ENCODE measurements at places on chromosomes 4 and X.
A peak's percentile ranks its signal among the peaks of the same experiment; 100 is the strongest.

GRCh38 chr4:15961781-15962510 lies 1.0 kb downstream of the FGFBP2 start:
- no peak for DNase-seq

GRCh38 chr4:122911588-122911987 lies 10.8 kb downstream of the NUDT6 start:
- DNase-seq: no peak

- DNase-seq: no peak
These were observed 212.6 kb upstream of the RASGEF1B start for GRCh38 chr4:81684352-81684751.

- no peak for DNase-seq
These were observed 1.1 kb upstream of the RASSF6 start for GRCh38 chr4:73621357-73621756.

DNA sequence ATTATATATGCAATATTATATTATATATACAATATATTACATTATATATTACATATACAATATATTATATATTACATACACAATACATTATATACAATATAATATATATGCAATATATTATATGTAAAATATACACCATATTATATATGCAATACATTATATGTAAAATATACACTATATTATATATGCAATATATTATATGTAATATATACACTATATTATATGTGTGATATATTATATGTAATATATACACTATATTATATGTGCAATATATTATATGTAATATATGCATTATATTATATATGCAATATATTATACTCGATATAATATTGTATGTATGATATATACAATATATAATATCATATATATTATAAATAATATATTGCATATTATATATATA lies 457.4 kb downstream of the SMARCA1 start:
- no peak for DNase-seq

- peak; percentile 90 for DNase-seq
These were observed 2.9 kb downstream of the MAML3 start for GRCh38 chr4:140150886-140151698.

- no peak for DNase-seq
These were observed 101.7 kb downstream of the CPZ start for GRCh38 chr4:8694226-8694625.

DNA sequence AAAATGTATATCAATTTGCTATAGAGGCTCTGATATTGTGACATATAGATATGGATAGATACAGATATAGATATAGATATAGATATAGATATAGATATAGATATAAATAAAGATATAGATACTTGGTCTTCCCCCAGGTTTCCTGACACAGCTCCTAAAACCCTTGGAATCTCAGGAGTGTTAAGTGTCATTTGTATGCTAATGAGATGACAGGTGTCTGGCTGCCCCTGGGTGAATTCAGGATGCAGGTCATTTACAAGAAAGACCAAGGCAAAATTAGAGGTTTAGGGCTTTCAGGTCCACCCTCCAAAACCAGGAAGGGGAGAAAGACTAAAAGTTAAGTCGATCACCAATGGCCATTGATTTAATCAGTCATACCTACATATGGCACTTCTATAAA lies 1034.8 kb downstream of the PDHA2 start:
- DNase-seq: no peak

GRCh38 chr4:79210636-79211049 lies 115.2 kb downstream of the NAA11 start:
- DNase-seq: no peak

- DNase-seq: no peak
These were observed 1685.9 kb upstream of the TENM3 start for GRCh38 chr4:180557348-180557747.

GRCh38 chr4:57270346-57270745 lies 160.2 kb upstream of the IGFBP7 start:
- DNase-seq: no peak

DNA sequence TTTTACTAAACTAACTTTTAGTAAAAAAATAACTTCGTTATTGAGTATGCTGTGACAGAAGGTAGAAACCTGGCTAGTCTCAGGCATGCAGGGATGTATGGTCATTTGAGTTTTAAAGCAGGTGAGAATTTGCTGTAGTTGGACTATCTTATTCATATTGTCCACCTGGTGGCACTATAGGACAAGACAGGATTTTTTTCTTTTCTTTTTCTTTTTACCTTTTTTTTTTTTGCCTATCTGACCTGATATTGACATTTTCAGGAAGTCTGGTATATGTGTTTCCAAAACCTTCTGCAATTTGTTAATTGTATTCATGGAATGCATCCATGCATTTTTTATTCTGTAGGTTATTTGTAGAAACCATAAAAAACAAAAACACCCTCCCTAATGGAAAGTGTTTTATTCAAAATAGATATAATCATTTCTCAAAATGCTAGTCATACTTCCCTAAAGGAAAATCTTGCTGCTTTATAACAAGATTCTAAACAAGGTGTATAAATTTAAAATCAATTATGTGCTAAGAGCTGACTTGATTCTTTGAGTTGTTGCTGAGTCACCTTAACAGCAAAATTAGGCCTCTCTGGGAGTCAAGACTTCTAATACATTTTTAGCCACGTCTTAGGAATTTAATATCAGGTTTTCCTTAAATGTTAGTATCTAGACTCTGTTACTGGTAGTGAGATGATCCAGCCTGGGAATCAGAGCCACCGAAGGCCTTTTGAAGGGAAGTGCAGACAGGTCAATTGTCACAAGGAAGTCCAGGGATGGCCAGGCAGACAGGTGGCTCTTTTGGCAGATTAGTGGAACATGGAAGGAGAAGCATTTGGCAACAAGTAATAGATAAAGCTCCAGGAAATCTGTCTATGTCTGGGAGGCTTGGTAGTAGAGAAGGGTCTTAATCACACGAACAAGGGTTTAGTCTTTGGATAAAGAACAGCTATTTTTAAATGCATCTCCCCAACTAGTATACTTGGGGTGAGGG lies 201.3 kb upstream of the GNPDA2 start:
- DNase-seq: no peak

DNA sequence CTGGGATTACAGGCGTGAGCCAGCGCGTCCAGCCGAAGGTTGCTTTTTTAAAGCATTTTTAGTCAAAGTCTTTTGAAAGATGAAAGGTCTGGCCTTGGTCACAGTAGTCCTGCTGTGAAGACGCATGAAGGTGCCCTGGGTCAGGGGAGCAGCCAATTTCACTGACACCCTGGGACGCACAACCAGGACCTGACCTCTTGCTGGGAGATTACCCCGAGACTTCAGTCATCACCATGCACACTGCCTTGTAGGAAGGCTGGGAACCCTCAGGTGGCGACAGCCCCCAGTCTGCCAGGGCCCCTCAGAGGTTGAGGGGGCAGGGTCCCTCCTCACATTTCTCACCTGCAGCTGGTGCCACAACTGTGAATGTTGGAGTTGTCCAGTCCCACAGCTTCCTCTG lies 53.2 kb downstream of the CPLX1 start:
- no peak for DNase-seq

DNA sequence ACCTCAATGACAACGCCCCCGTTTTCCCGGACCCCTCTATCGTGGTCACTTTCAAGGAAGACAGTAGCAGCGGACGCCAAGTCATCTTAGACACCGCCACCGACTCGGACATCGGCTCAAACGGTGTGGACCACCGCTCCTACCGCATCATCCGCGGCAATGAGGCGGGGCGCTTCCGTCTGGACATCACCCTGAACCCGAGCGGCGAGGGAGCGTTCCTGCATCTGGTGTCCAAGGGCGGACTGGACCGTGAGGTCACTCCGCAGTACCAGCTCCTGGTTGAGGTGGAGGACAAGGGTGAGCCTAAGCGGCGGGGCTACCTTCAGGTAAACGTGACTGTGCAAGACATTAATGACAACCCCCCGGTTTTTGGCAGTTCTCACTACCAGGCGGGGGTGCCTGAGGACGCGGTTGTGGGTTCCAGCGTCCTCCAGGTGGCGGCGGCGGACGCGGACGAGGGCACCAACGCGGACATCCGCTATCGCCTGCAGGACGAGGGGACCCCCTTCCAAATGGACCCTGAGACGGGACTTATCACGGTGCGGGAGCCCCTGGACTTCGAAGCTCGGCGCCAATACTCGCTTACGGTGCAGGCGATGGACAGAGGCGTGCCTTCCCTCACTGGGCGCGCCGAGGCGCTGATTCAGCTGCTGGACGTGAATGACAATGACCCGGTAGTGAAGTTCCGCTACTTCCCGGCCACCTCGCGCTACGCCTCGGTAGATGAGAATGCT lies 2.2 kb downstream of the FAT4 start:
- no peak for DNase-seq

- no peak for DNase-seq
These were observed 27.4 kb downstream of the HSD17B11 start for GRCh38 chr4:87363552-87363951.

DNA sequence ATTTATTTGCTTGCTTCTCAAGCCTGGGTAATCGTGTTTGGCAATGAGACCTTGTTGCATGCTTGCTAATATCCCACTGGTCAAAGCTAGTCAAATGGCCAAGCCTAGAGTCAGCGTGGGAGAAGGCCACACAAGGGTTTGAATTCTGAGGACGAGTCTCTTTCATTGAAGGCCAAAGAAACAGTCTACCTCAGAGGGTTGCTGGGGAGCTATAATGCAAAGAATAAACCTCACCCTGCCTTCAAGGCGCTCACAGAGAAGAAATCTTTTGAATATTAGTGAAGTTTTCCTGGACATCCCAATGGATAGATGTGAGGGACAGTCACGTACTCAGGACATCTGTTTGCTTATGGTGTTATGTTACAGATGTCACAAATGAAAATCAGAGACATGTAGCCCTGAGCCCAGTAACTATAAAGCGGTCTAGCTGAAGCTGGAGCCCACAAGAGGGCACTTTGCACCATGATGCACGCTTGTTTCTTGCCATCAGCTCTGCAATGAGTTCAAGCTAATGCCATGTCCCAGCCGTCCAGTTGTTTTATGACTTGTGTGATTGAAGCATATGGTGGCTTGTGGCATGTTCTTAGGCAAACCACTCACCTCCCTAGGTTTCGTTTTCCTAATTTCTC lies 1.1 kb upstream of the TLR3 start:
- no peak for DNase-seq

GRCh38 chr4:81606801-81607501 lies 135.2 kb upstream of the RASGEF1B start:
- no peak for DNase-seq

DNA sequence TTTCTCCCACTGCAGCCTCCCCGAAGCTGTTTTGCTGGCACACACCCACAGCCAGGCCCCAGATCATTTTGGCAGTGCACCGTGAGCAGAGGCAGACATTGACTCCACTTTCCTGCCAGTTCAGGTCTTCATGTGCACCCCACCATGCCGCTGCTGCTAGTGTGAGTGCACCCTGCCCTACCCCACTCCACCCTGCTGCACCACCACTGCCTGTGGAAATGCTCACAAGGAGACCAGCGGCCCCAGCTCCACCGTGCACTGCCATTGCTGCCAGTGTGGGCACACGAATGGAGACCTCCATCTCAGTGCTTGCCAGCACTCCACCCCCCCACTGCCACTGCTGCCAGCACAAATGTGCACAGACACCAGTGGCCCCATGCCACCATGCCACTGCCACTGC lies 277.6 kb upstream of the ZC4H2 start:
- no peak for DNase-seq

DNA sequence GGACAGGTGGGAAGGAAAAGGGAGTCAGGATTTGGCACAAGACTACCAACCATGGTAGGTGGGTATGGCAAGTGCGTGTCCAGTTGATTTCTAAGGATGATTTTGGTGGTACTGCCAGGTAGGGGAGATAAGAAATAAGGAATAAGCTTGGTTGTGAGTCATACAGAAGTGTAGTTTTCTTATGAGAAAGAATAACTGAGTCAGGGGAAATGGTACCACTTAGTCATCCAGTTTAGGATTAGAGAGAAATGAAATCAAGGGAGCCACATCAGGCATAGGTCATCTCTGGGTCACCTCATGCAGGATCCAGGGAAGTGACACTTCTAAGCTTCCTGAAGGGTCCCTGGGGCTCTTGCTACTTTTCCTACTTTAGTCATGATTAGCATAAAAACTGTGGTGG lies 107.1 kb upstream of the C1GALT1C1 start:
- DNase-seq: no peak

GRCh38 chr4:118765399-118765798 lies 70.5 kb downstream of the SEC24D start:
- no peak for DNase-seq

- no peak for DNase-seq
These were observed 208.8 kb downstream of the UGT8 start for GRCh38 chr4:114807357-114807756.

- DNase-seq: no peak
These were observed 35.6 kb upstream of the EDA2R start for GRCh38 chrX:66674506-66674905.

DNA sequence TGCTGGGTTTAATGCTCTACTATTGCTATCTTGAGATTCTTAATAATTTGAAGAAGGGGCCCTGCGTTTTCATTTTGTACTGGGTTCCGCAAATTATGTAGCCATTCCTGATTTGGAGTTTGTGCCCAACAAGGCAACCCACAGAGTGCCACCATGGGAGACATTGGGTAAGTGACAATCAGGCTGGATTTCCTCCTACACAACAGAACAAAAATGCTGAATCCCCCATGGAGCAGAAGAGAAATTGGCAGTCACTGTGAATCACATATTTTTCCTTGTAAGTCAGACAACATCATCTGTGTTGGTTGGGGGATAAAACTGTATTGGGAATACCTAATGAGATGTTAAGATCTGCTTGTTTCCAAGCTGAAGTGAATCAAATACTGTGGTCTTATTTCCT lies 80.9 kb downstream of the CNGA2 start:
- DNase-seq: no peak

- no peak for DNase-seq
These were observed 28.9 kb downstream of the NSD2 start for GRCh38 chr4:1900087-1900433.

GRCh38 chrX:24153178-24153795 lies 3.8 kb downstream of the ZFX start:
- no peak for DNase-seq

DNA sequence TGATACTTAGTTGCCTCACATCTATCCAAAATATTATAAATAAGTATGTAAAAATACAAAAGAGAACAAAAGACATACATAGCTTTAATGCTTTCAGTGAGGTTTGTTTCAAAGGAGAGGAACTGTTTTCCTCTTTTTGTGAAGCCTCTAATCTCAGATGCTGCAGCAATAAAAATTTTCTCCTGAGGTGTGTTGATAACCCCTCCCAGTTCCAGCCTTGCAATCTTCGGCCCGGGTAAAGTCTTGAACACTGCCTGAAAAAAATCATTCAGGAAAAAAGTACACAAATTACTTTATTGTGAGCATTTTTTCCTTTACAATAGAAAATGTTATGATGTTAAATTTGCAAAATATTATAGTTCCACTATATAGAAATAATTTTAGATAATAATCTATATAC lies 8.8 kb downstream of the BBS7 start:
- no peak for DNase-seq

DNA sequence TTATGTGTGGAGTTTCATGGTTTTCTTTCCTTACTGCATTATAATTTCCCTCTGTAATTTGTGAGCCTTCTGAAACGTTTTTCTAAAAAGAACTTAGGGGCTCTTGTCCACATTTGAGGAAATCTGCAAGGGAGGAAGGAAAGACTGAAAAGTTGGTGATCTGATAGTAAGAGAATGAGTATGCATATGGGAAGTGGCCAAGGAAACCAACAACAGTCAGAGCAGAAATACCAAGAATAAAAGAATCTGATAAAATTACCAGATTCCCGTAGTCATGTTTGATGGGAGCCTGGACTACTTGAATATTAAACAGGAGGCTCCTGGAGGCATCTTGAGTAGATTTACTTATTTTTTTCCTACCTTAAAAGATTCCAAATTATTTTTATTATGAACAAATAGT lies 50.1 kb downstream of the MEPE start:
- no peak for DNase-seq

- DNase-seq: no peak
These were observed 856.6 kb upstream of the GRID2 start for GRCh38 chr4:91447168-91447567.
